Activated CD8-positive, alpha-beta T cell treated with anti-CD3 and anti-CD28 coated beads for 36 hours (primary cell): ENCODE measurements at places on chromosomes 4 and X. TPM values are rescaled to one million over a fixed set of nuclear protein-coding genes. Genes with fewer than 3 reads are reported as not detected.

KIAA0232 gene
- 13.3 TPM for total RNA-seq

DNA sequence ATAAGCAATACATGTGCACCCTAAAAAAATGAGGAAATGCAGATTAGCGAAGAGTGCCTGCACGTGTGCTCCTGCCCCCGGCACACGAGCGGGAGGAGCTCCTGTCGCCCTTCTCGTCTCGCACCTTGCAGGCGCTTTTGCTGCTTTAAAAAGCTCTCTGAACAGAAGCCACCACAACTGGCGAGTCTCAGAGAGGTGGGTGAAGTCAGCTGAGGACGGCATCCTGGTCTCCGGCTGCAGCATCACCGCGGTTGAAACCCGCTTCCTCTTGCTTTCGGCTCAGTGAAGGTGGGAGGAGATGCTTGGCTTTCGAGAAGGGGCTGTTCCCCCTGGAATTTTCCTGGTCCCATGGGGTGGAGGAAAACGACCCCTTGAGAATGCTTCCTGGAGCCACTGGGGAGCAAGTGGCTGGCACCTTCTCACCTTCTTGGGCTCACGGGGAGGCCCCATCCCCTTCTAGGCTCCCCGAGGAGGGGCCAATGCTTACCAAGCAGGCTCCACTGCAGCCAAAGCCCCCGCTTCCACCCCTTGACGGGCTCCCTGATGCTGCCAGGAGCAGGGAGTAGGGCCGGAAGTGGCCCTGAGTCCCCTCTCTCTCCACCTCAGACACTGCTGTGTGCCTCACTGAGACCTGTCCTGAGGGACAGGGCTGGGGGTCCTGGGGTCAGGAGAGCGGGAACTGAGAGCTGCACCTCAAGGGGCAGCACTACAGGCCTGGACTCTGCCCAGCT lies 29.2 kb upstream of the MXD4 start:
- H3K27me3 ChIP-seq: no peaks in the 10 kb centered on the region
- peak overlapping the region; percentile 68 for H3K27ac ChIP-seq
- peak overlapping the region; percentile 47 for H3K4me3 ChIP-seq
- no peaks in the 10 kb centered on the region for H3K36me3 ChIP-seq
- H3K4me1 ChIP-seq: peaks cover 38% of the 10 kb centered on the region
- peak; percentile 82 for DNase-seq

PDZD4 gene
- 1.4 TPM for total RNA-seq

SLC49A3 gene
- not detected for total RNA-seq
